ENCODE measurements at places on chromosomes 13 and 19. TPM values are rescaled to one million over a fixed set of nuclear protein-coding genes. Genes with fewer than 3 reads are reported as not detected.

DNA sequence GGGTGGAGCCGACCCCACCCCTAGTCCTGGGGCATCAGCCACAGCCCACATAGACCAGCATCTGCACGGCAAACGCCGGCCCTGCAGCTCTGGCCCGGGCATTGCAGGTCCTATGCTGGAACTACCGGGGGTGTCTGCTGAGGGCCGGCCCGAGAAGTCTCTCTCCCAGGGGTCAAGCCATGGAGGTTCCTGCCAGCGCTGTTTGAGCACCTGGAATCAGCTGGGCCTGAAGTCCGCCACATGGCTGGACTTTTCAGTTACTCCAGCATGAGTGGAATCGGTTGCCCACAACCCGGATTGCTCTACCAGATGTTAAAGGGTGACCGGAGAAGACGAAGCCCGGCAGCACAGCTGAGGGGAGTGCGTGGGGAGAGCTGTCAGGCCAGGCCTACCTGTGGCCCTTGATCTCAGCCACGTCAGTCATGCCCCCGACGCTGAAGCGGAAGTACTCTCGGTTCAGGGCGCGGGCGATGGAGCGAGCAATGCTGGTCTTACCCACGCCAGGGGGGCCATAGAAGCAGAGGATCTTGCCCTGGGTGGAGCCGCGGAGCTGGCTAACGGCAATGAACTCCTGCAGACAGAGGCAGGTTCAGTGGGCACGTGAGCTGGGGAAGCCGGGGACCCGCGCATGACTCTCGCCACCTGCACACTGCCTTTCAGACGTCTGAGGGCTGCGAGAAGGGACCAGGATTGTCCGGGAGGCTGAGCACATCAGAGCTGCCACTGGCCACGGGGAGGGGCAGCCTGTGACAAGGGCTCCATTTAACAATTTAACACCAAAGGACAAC is 8.7 kb downstream of the RPL36 start:
- peak; percentile 0 for DNase-seq
- H3K36me3 ChIP-seq: no peaks in the 10 kb centered on the region
- no peak overlapping the region for H3K4me3 ChIP-seq

- no peak overlapping the region for H3K4me3 ChIP-seq
- no peak overlapping the region for H3K27ac ChIP-seq
- H3K36me3 ChIP-seq: no peaks in the 10 kb centered on the region
- no peaks in the 10 kb centered on the region for H3K27me3 ChIP-seq
- DNase-seq: no peak
Measured at GRCh38 chr13:24065176-24065575, 95.3 kb upstream of the SPATA13 start.

- no peak for DNase-seq
- H3K27ac ChIP-seq: no peak overlapping the region
- H3K27me3 ChIP-seq: no peaks in the 10 kb centered on the region
- H3K4me1 ChIP-seq: no peaks in the 10 kb centered on the region
- no peak overlapping the region for H3K4me3 ChIP-seq
Measured at GRCh38 chr13:24670174-24670573, 10.0 kb upstream of the ATP12A start.

DNA sequence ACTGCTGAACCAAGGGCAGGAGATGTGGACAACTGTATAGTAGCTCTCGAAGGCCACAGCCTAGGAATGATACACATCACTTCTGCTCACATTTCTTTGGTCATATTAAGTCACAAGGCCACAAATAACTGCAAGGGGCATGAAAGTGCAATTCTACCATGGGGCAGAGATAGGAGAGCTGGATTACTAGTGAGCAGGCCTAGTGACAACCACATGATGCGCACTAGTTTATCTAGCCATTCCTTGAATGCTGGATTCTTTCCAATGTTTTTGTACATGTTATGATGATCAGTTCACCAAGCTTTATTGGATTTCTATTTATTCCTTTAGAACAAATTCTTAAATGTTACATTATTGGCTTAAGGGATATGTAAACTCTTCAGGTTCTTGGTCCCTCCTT is 100.7 kb downstream of the MIPEP start:
- no peak overlapping the region for H3K27ac ChIP-seq
- H3K27me3 ChIP-seq: no peaks in the 10 kb centered on the region
- DNase-seq: no peak
- H3K36me3 ChIP-seq: no peaks in the 10 kb centered on the region
- no peak overlapping the region for H3K4me3 ChIP-seq
- H3K4me1 ChIP-seq: peaks cover 4% of the 10 kb centered on the region

GRCh38 chr13:51643105-51643881 is 59.0 kb downstream of the WDFY2 start:
- H3K27me3 ChIP-seq: no peaks in the 10 kb centered on the region
- peak overlapping the region; percentile 91 for H3K27ac ChIP-seq
- peak overlapping the region; percentile 24 for H3K4me3 ChIP-seq
- peak; percentile 44 for DNase-seq

GRCh38 chr13:33872005-33872351 is 54.0 kb downstream of the RFC3 start:
- H3K27ac ChIP-seq: no peak overlapping the region
- H3K27me3 ChIP-seq: no peaks in the 10 kb centered on the region
- DNase-seq: no peak
- H3K36me3 ChIP-seq: 0 out of 2 replicates have a peak, but pooled peaks cover 6% of the 10 kb centered on the region
- no peaks in the 10 kb centered on the region for H3K4me1 ChIP-seq
- no peak overlapping the region for H3K4me3 ChIP-seq

DNA sequence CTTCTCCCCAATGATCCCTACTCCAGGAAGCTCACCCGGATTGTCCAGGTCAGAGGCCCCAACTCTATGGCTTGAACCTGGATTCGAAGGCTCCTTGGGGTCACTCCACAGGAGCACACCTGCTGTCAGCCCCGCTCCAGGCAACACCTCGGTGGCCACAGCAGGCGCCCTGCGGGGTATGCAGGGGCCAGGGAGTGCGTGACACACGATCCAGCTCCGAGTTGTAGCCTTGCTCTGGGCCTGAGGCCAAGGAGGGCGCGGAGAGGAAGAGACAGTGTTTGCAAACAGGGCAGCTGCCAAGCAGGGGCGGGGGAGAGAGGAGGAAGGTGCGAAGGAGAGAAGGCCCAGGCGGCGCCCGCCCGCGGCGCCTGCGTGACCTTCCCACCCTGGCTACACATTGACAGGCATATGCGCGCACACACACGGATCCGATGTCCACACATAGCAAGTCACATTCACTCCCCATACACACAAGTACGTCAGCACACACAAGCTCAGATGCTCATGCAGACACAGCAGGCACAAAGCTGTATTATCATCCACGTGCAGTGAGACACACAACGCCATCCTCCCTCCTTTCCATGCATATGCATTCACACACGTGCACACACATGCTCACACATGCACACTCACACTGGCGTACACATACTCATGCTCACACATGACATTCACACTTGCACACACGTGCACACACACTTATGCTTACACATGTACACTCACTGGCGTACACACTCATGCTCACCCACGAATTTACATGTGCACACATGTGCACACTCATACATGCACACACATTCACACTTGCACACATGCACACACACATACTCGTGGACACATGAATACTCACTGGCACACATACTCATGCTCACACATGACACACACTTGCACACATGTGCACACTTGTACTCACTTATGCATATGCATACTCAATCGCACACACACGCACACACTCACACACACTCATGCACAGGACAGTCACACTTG is 10.4 kb downstream of the SBK2 start:
- peak; percentile 40 for DNase-seq
- no peaks in the 10 kb centered on the region for H3K4me1 ChIP-seq
- no peaks in the 10 kb centered on the region for H3K27me3 ChIP-seq
- H3K27ac ChIP-seq: no peak overlapping the region

GRCh38 chr19:3646336-3647092 is 19.9 kb upstream of the CACTIN start:
- no peaks in the 10 kb centered on the region for H3K27me3 ChIP-seq
- no peaks in the 10 kb centered on the region for H3K4me1 ChIP-seq
- no peaks in the 10 kb centered on the region for H3K36me3 ChIP-seq
- H3K4me3 ChIP-seq: no peak overlapping the region
- no peak for DNase-seq
- no peak overlapping the region for H3K27ac ChIP-seq

DNA sequence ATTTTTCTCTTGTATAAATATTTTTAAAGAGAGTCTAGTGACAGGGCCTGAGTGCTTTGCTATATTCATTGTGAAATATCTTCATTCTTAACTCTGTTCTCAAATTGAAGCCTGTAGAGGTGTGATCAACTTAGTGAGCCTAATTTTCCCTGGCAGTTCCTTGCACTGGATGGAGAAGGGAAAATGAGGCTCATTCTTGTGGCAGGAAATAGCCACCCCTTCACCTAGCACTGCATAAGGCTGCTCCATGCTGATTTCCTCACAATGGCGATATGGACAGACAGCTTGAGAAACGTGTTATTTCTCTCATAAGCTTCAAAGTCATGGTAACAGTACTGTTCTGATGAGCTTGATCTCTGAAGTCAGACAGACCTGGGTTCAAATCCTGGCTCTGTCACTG is 146.2 kb downstream of the AKAP11 start:
- H3K36me3 ChIP-seq: no peaks in the 10 kb centered on the region
- no peak for DNase-seq
- H3K4me1 ChIP-seq: no peaks in the 10 kb centered on the region
- no peak overlapping the region for H3K27ac ChIP-seq

GRCh38 chr13:45521297-45521696 is 56.6 kb downstream of the COG3 start:
- H3K4me3 ChIP-seq: no peak overlapping the region
- H3K36me3 ChIP-seq: peaks cover 14% of the 10 kb centered on the region
- no peaks in the 10 kb centered on the region for H3K27me3 ChIP-seq
- DNase-seq: no peak
- H3K4me1 ChIP-seq: peaks cover 12% of the 10 kb centered on the region
- H3K27ac ChIP-seq: no peak overlapping the region

Gene OR7C1
- not detected for total RNA-seq

Gene F2RL3
- total RNA-seq: not detected

Gene ZNF561
- 71.1 TPM for total RNA-seq

Gene ADGRE1
- total RNA-seq: not detected

Gene LSR
- total RNA-seq: 212 TPM

Gene ZNF723
- total RNA-seq: 0.59 TPM

Gene VSTM1
- not detected for total RNA-seq

Gene EDNRB
- 28.9 TPM for total RNA-seq

Gene WASF3
- total RNA-seq: 20.7 TPM
